Stimulated activated CD8-positive, alpha-beta memory T cell treated with anti-CD3 and anti-CD28 coated beads, Interleukin-4, amount 100 ng/mL, for 1 hour (primary cell): ENCODE measurements at places on chromosomes 13 and 19.

GRCh38 chr19:29384656-29385055 lies 141.1 kb upstream of the VSTM2B start:
- no peak for DNase-seq

DNA sequence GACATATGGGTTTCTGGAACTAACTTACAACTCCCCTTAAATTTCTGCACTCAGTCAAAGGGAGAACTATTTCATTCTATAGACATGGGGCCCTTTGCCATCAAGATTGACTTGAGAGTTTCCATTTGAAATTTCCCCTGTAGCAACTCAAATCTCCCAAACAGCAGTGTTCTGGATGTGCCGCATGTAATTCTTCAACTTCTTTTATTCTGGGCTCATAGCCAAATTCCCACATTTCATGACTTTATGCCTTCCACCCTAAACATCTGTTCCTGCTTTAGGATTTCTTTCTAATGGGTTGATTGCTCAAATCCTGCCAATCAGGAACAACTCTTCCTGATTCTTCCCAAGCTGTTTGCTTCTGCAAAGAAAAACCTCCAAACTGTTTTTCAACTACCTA lies 336.0 kb downstream of the TBC1D4 start:
- no peak for DNase-seq

DNA sequence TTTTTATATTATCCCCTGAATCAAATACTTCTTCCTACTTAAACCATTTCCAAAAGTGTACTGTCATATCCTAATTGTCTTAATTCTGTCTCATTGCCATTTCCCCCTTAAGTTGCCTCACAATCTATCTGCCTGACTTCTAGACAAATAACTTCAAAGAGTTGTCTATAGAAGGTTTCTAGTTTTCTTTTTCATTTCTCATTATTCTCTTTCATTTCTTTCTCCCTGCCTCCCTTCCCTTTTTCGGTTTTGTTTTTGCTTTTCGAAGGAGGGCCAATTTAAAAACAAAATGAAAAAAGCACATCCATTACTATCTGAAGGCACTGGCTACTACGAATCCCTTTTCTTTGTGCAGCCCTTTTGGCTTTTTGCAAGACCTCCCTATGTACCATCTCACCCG lies 367.2 kb downstream of the DNAJC15 start:
- DNase-seq: no peak

GRCh38 chr19:43667876-43668405 lies 2.0 kb downstream of the PLAUR start:
- DNase-seq: no peak

- no peak for DNase-seq
Measured at GRCh38 chr13:47886314-47886713, 114.8 kb downstream of the SUCLA2 start.

DNA sequence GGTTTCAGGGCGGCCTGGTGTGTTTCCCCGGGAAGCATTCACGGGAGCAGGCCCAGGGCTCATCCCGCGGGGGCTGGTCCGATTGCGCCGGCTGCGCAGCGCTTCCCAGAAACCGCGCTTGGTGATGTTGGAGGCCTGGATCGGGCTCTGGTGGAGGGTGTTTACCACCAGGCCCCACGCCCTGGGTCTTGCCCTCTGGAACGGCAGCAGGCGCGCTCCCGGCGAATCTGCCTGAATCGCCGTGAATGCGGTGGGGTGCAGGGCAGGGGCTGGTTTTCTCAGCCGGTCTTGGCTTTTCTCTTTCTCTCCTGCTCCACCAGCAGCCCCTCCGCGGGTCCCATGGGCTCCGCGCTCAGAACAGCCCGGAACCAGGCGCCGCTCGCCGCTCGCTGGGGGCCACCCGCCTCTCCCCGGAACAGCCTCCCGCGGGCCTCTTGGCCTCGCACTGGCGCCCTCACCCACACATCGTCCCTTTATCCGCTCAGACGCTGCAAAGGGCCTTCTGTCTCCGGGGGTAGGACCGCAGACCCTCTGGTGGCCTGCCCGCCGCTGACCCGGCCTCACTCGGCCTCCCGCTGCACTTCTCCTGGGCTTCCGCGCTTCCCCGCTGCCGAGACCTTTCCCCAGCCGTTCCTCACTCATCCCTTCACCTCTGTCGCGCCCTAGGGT lies 69.4 kb upstream of the GJB6 start:
- DNase-seq: no peak

GRCh38 chr19:47309608-47310007 lies at the start of gene C5AR1:
C5AR1 (plus strand) TSS chr19:47309861; CDS start chr19:47309896, 35 bp downstream.
- DNase-seq: no peak

DNA sequence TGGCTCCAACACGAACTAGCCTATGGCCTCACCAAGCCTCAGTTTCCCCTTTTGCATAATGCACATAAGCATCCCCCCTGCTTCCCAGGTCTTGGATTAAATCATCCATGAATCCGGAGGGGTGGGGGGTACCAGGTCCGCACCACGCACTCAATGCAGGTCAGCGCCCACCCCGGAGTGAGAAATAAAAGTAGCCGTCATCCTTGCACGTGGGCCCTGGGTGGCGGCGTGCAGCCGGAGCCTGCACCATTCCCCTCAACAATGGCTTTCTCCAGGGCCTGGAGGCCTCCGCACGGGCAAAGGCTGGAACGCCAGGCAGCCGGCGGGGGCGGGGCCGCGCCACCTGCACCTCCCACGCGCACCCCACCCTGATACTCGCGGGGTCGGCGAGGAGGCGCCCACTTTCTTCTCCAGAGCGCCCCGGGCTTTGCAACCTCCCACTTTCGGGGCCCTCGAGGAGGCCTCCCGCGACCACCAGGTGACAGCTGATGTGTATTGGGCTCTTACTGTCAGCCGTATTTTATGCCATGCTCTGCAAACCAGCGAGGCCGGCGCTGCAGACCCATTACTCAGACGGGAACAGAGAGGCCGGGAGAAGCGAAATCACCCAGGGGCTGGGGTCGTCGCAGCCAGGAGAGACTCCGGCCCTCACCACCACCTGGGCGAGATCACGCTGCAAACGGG lies 767 bp upstream of the GADD45B start:
- no peak for DNase-seq

- DNase-seq: no peak
Measured at GRCh38 chr19:38245826-38246498, 10.2 kb downstream of the PPP1R14A start.

DNA sequence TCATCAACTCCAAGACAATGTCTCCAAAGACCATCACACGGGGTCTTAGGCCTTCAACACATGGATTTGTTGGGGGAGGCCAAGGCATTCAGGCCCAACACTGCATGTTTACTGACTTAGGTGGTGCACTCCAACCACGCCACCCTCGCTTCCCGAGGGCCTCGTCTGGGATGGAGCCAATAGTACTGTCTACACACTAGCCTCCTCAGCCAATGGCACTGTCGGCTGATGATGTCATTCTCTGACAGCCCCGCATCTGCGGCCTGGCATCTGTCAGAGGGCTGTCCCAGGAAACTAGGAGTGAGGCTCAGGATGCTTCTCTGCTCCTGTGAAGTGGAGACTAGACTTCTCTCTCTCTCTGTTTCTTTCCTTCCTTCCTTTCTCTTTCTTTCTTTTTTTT lies 96.6 kb downstream of the TEX26 start:
- no peak for DNase-seq

- DNase-seq: no peak
Measured at GRCh38 chr19:5137571-5138124, 168.7 kb downstream of the KDM4B start.

GRCh38 chr13:35712907-35713761 lies 236.6 kb upstream of the MAB21L1 start:
- DNase-seq: no peak

DNA sequence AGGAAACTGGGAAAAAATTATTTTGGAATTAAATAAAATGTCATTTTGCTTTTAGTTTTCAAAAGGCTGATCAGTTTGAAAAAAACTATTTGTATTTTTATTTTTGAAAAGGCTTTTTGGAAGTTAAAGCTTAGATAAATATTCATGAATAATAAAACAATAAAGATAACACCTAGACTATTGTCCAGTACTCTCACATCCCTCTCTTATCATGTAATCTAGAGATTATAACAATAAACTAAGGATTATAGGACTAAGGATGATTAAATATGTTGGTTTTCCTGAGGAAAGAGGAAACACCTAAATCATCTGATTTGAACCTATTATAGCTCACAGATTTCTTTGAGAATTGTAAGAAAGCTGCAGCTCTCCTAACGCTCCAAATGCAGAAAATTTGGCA lies 81.4 kb upstream of the AKAP11 start:
- no peak for DNase-seq

DNA sequence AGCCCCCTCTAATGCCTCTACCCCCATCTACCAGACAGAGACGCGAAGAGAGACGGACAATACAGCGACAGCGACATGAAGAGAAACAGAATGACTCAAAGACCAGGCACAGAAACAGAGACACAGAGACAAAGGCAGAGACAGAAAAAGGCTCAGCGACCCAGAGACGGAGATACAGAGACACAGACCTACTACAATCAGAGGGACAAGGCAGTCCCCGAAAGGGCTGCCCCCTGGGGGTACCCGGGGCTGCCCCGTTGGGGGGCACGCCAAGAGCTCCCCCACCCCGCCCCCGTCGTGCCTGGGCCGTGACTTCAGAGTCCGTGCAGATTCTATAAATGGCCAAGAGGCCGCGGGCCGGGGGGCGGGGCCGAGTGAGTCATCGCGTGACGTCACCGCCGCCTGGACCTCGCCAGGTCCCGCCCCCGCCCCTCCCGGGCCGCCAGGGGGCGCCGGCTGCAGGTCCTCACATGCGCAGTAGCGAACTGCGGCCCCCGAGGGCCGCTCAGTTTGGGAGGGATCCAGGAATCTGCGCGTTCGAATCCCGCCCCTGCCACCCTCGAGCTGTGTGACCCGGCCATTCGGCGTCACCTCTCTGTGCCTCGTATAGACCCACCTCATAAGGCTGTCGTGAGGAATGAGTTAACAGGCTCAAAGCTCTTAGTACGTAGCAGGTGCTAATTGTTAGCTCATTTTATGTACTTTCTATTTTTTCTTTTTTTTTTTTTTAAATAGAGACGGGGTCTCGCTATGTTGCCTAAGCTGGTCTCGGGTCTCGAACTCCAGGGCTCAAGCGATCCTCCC lies 2.7 kb upstream of the CNN1 start:
- DNase-seq: peak; percentile 64

- DNase-seq: no peak
Measured at GRCh38 chr13:111943229-111943795, 123.6 kb upstream of the SOX1 start.
